ENCODE measurements at places on chromosomes 13 and 19.

- H3K4me1 ChIP-seq = no peaks in the 10 kb centered on the region
- H3K27me3 ChIP-seq = no peaks in the 10 kb centered on the region
- H3K27ac ChIP-seq = no peak overlapping the region
- no peak overlapping the region for H3K4me3 ChIP-seq
Measured at GRCh38 chr13:67087527-67087926, 142.6 kb downstream of the PCDH9 start.

DNA sequence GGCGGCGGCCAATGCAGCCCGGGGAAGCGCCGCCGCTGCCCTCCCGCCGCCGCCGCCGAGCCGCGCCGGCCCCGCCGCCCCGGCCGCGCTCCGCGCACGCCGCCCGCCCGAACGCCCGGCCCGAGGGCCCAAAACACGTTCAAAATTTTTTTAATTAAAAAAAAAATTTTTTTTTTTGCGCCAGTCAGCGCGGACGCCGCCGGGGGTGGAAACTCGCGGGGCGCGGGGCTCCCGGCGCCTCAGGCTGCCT, 468 bp downstream of the HMGB1 start:
- DNase-seq = no peak
- no peaks in the 10 kb centered on the region for H3K27me3 ChIP-seq
- H3K36me3 ChIP-seq = peaks cover 31% of the 10 kb centered on the region
- peaks cover 26% of the 10 kb centered on the region for H3K4me1 ChIP-seq
- H3K27ac ChIP-seq = no peak overlapping the region
- no peak overlapping the region for H3K4me3 ChIP-seq

DNA sequence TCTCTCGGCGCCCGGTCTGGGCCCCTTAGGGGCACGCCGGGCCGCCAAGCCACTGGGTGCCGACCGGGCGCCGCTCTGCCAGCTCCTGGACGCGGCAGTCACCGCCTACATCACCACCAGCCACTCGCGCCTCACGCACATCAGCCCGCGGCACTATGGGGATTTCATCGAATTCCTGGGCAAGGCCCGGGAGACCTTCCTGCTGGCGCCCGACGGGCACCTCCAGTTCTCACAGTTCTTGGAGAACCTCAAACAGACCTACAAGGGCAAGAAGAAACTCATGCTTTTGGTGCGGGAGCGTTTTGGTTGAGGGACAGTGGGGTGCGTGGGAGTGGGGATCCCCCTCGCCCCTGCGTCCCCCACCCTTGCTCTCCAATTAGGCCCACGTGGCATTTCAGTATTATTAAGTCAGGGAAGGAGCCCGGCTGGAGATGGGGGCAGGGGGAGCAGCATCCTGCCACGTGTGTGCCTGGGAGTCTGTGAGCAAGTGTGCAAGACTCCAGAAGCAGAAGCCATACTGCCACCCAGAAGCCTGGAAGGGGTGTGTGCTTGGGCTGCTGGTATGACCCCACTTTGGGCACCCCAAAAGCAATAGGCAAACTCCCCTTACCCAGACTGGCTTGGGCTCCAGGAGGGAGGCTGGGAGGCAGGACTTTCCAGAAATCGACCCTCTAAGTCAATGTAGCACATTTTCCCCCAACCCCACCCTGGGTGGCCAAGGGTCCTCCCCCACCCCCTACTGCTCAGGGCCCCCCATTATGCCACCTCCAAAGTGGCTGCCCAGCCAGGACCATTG, 35.7 kb downstream of the ZSWIM4 start:
- no peak overlapping the region for H3K27ac ChIP-seq
- H3K4me1 ChIP-seq = peaks cover 14% of the 10 kb centered on the region
- no peak for DNase-seq
- peaks cover 30% of the 10 kb centered on the region for H3K36me3 ChIP-seq
- no peaks in the 10 kb centered on the region for H3K27me3 ChIP-seq
- H3K4me3 ChIP-seq = no peak overlapping the region

DNA sequence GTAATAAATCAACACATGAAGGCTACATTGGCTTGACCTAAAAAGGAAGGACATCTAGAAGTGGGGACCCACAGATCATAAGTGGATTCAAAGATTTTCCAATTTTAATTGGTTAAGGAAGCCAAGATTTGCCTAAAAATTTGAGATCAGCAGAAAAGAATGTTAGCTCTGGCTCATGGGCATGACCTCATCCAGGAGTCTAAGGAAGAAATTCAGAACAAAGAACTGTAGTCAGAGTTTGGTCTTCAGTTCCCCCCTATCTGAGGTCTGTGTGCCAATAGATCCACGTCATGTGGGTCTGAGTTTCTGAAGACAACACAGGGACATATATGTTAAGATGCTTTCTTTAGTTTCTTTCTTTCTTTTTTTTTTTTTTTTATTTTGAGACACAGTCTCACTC, 648.8 kb upstream of the SPRY2 start:
- no peak overlapping the region for H3K4me3 ChIP-seq
- no peak for DNase-seq
- no peaks in the 10 kb centered on the region for H3K36me3 ChIP-seq
- H3K27ac ChIP-seq = no peak overlapping the region
- H3K27me3 ChIP-seq = no peaks in the 10 kb centered on the region

Measured in activated T-helper 2 cell treated with anti-CD3 and anti-CD28 coated beads, Interferon-gamma antibody, Interleukin-2, Interleukin-4, amounts not matched to agents 10 μg/mL and 5 μg/mL and 100 μg/mL, durations not matched to agents 14 hours and 24 hours and 36 hours (primary cell).